ENCODE measurements at places on chromosomes 5 and 9. TPM values are rescaled to one million over a fixed set of nuclear protein-coding genes. Genes with fewer than 3 reads are reported as not detected.

Gene ZCCHC7
- 22.8 TPM for total RNA-seq

- no peak for DNase-seq
- H3K36me3 ChIP-seq = no peaks in the 10 kb centered on the region
- H3K27me3 ChIP-seq = no peaks in the 10 kb centered on the region
- peak within 1 kb of the TSS; percentile 96 for H3K27ac ChIP-seq
- peak within 1 kb of the TSS; percentile 95 for H3K4me3 ChIP-seq
Measured at GRCh38 chr5:154755361-154756008, at the start of gene LARP1. Gene LARP1, plus strand, starts transcription at chr5:154755377. Its CDS starts 381 bp downstream, at chr5:154755758.

GRCh38 chr5:84748313-84748712 is 363.6 kb upstream of the EDIL3 start:
- peaks cover 2% of the 10 kb centered on the region for H3K36me3 ChIP-seq
- no peak for DNase-seq
- no peak overlapping the region for H3K27ac ChIP-seq

DNA sequence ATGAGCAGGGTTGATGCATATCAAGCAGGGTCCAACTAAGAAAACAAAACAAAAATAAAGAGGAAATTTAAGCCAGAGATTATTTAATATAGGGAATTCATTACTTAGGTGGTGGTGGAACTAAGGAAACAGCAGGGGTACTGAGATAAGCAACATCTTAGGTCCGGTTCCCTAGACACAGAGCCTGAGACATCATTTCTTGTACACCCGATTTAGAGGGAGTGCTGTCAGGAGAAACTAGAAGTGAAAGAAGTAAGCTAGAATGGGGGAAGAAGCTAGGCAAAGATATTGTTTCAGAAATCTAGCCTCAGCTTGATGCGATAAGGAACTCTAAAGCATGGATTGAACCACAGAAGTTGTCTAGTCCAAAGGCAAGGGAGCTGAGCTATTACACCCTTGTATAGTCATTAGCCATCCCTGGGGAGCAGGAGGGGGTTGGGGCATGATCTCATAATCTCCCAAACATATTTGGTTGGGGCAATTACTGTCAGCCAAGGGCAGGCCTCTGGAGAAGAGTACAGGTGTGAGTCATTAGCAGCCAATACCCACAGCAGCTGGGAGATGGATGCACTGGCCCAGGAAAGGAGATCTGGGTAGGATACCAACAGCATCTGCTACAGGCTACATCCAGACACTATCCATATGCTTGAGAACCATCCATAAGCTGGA is 194.5 kb downstream of the ARL15 start:
- no peak overlapping the region for H3K27ac ChIP-seq
- DNase-seq = no peak
- no peaks in the 10 kb centered on the region for H3K27me3 ChIP-seq
- no peak overlapping the region for H3K4me3 ChIP-seq
- H3K4me1 ChIP-seq = no peaks in the 10 kb centered on the region
- no peaks in the 10 kb centered on the region for H3K36me3 ChIP-seq

Gene LCP2
- total RNA-seq = not detected

DNA sequence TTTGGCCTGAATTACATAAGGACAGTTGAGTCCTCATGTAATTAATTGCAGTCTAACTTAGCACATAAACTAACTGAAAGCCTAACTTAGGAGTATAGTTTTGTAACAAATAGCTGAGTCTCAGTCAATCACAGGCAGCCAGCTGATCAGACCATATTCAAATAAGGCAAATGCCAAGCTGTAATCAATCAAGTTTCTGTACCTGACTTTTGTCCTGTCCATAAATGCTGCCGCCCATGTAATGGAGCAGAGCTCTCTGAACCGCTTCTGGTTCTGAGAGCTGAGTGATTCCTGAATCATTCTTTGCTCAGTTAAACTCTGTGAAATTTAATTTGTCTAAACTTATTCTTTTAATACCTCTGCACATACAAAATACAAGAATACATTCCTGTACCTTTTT is 104.8 kb downstream of the TSSK1B start:
- H3K27ac ChIP-seq = no peak overlapping the region
- no peak for DNase-seq
- H3K4me1 ChIP-seq = peaks cover 12% of the 10 kb centered on the region
- no peaks in the 10 kb centered on the region for H3K27me3 ChIP-seq

DNA sequence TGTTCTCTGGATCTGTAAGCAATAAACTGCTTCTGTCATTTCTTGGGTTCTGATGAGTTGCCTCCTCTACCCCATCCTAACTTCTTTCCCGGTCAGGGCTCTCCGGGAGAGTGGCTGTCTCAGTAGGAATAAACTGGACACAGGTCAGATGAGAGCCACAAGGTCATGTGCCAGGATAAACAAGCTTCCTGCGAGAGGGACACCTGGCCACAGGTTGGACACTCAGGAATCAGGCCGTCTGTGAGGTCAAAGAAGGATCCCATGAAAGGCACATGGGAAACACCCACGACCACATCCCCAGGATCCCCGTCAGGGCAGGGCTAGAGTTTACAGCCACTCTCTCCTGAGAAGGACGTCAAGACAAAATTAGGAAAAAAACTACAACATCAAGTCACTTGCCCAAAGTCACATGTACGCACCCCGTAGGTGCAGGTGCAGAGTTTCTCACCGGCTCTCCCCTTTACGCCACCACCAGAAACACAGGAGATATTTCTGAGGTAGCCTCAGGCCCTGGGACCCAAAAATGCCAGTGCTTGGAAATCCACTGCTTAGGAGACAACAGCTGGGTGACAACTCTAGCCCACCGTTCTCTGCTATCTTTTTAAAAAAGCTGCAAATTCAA is 28.7 kb downstream of the CCT5 start:
- no peak for DNase-seq
- peaks cover 8% of the 10 kb centered on the region for H3K36me3 ChIP-seq
- H3K4me3 ChIP-seq = no peak overlapping the region

Gene TMEM215
- total RNA-seq = not detected
